ENCODE measurements at places on chromosomes 5 and 9. TPM values are rescaled to one million over a fixed set of nuclear protein-coding genes. Genes with fewer than 3 reads are reported as not detected.

The FOXD4L3 gene
- not detected for total RNA-seq

The SPINK1 gene
- 1.8 TPM for total RNA-seq

The CEL gene
- 0.59 TPM for total RNA-seq

The NUDT12 gene
- total RNA-seq = 11.4 TPM

The PRELID2 gene
- total RNA-seq = 10.5 TPM

The PCDHA12 gene
- total RNA-seq = 0.05 TPM

GRCh38 chr5:39515881-39516280 lies 91.1 kb upstream of the DAB2 start:
- no peak for DNase-seq

- DNase-seq = no peak
Observed at GRCh38 chr5:170473642-170474041, 30.2 kb upstream of the KCNIP1 start.

- DNase-seq = no peak
Observed at GRCh38 chr9:87034841-87035240, 87.5 kb upstream of the GAS1 start.

DNA sequence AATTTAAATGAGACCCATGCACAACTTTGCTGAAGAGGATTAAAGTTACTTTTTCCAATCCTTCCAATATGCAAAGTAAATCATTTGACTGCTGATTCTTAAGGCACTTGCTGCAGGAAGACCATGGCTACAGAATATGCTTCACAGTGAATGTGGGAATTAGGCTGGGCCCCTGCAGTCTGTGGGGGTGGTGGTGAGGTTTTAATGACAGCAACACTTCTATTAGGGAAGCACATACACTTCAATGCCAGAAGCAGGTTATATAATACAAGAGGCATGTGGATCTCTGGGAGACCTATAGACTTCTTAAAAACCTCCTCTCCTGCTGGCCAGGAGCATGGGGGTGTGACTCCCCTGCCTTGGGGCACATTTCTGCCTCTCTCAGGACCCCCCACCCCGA lies 124.5 kb upstream of the KLF9 start:
- no peak for DNase-seq

DNA sequence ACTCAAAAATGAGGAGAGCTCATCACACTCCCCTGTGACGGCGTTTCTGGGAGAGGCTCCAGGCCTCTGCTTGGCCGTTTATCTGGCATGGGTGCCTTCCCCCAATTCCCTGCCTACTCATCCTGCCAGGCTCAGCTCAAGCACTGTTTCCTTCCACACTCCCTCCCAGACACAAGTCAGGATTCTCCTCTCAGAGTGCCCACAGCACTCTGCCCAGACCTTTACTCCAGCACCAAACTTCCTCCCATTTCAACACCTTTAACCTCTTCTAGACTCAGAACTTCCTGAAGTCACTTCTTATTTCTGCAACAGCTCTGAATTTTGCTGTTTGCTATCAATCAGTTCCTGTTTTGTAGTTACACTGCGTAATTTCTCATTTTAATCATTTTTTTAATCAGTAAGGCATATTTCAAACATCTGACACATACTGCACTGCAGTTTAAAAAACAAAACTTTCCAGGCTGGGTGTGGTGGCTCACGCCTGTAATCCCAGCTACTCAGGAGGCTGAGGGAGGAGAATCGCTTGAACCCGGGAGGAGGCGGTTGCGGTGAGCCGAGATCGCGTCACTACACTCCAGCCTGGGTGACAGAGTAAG lies 16.0 kb downstream of the TRMO start:
- DNase-seq = no peak

- no peak for DNase-seq
Observed at GRCh38 chr9:96136992-96137670, 164.8 kb downstream of the HSD17B3 start.

- no peak for DNase-seq
Observed at GRCh38 chr5:173988554-173989431, at the start of gene C5orf47. Gene C5orf47, plus strand, starts transcription at chr5:173989170. Its CDS starts 94 bp downstream, at chr5:173989264.

- DNase-seq = no peak
Observed at GRCh38 chr9:84123648-84124406, 143.2 kb downstream of the RMI1 start.

DNA sequence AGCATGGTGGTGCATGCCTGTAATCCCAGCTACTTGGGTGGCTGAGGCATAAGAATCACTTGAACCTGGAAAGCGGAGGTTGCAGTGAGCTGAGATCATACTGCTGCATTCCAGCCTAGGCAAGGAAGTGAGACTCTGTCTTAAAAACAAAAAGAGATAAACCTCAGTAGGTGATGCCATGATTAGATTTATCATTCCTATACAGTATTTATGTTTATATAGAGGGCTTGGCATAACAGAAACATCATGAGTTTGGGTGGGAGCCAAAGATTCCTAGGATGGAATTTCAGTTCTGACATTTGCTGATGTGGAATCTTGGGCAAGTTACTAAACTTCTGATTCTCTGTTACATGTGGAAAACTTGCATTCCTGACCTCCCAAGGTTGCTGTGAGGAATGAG lies 22.3 kb downstream of the RFK start:
- no peak for DNase-seq

- DNase-seq = no peak
Observed at GRCh38 chr5:107805824-107806223, 135.1 kb upstream of the EFNA5 start.

GRCh38 chr9:112731971-112732370 lies 14.1 kb upstream of the INIP start:
- no peak for DNase-seq

All from cardiac septum (tissue), 1 donor.